Activated T-cell treated with anti-CD3 and anti-CD28 coated beads, Interleukin-2, amount 50 U/mL, for 72 hours (primary cell): ENCODE measurements at places on chromosomes 11 and 22. TPM values are rescaled to one million over a fixed set of nuclear protein-coding genes. Genes with fewer than 3 reads are reported as not detected.

LRRC75B gene
- total RNA-seq: 2.0 TPM

ZNF70 gene
- 1.8 TPM for total RNA-seq

PGA5 gene
- not detected for total RNA-seq

BTG4 gene
- 0.23 TPM for total RNA-seq

OR8G5 gene
- not detected for total RNA-seq

DERL3 gene
- total RNA-seq: 2.6 TPM

SNX32 gene
- total RNA-seq: 2.2 TPM

IGLL1 gene
- total RNA-seq: not detected

TRIM77 gene
- total RNA-seq: not detected

EMID1 gene
- not detected for total RNA-seq

SLC15A3 gene
- 4.1 TPM for total RNA-seq

TOMM22 gene
- 65.4 TPM for total RNA-seq

CASP5 gene
- not detected for total RNA-seq

MUS81 gene
- total RNA-seq: 80.6 TPM

C11orf16 gene
- not detected for total RNA-seq

PIWIL4 gene
- 1.6 TPM for total RNA-seq

MIAT gene
- 113 TPM for total RNA-seq

GPR83 gene
- 0.12 TPM for total RNA-seq

NCR3LG1 gene
- total RNA-seq: 1.3 TPM

KLHL35 gene
- total RNA-seq: 0.93 TPM

OR51G2 gene
- total RNA-seq: not detected

KRTAP5-10 gene
- not detected for total RNA-seq

KIF18A gene
- 29.2 TPM for total RNA-seq

EXPH5 gene
- total RNA-seq: 4.3 TPM

OSM gene
- total RNA-seq: 21.9 TPM

GGTLC3 gene
- not detected for total RNA-seq

FAM111B gene
- total RNA-seq: 9.1 TPM

LMNTD2 gene
- 3.1 TPM for total RNA-seq

FCHSD2 gene
- 38.3 TPM for total RNA-seq

BID gene
- 11.6 TPM for total RNA-seq

IGF2 gene
- total RNA-seq: 2.0 TPM

NAALAD2 gene
- not detected for total RNA-seq

OR52N4 gene
- 2.4 TPM for total RNA-seq

C11orf91 gene
- not detected for total RNA-seq
